ENCODE measurements at places on chromosomes 1 and 21. TPM values are rescaled to one million over a fixed set of nuclear protein-coding genes. Genes with fewer than 3 reads are reported as not detected.

The CITED4 gene
- total RNA-seq, result 28.7 TPM

The LCE1C gene
- total RNA-seq, result 1.00 TPM

The FAM78B gene
- total RNA-seq, result 0.88 TPM

The YY1AP1 gene
- total RNA-seq, result 40.3 TPM

The IGSF21 gene
- total RNA-seq, result not detected

The THEMIS2 gene
- 5.3 TPM for total RNA-seq

The CACHD1 gene
- 2.8 TPM for total RNA-seq

The FAM151A gene
- total RNA-seq, result not detected

The ENSA gene
- 329 TPM for total RNA-seq

The TRPM2 gene
- 1.2 TPM for total RNA-seq

The RNU1-1 gene
- 6,387 TPM for total RNA-seq

DNA sequence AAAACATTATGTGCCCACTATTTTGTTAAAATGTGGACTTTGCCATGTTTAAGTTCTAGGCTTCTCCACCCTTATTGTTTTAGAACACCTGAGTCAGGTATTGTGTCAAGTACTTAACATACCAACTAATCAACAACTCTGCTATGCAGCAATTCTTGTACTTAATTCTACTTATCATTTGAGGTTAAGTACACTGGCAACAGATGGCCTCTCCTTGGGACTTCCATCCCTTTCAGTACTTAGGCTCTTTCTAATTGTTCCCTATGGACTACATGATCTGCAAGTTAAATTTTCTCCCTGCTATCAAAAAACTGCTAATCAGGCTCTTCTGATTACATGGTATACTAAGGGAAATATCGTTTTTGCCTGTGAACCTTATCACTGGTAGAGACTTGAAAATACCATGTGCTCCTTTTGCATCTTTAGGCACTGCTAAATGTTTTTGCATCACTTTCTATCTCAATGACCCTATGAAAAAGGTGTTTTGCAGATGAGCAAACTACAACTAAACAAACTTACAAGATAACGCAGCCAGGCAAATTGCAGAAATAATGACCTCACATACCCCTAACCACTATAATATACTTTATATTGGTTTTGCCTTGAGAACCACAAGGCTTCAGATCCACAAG is 18.9 kb downstream of the SFPQ start:
- peak; percentile 9 for ATAC-seq

DNA sequence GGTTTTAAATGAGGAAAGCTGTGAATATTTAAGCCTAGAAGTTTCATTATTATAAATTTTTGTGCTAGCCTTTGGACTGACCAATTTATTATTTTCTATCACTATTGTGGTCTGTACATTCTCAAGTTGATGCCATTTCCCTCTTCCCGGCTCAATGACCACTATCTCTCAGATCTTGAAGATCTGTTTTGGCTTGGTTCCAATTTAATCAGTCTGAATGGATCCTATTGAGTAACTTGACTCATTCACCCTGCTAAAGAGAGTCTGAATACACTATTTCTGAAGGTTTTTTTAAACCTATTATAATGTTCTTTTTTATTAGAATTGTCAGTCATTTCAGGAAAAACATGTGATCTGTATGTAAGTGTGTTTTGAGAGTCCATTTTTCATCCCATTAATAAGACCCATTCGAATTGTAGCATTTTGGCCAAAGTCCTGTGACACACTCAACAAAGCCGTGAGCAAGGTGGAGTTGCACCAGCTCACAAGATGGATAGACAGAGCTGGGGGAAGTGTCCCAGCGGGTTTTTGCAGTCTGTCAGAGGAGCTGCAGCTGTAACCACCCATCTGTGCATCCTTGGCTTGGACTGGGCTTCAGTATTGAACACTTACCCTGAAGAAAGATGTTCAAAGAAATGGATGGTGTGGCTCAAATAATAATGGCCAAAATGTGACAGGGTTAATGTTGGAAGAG is 145.6 kb downstream of the NFIA start:
- peak; percentile 46 for ATAC-seq

- ATAC-seq, result no peak
Observed at GRCh38 chr1:66397192-66397591, 136.8 kb upstream of the SGIP1 start.

GRCh38 chr1:86848654-86849053 is 65.3 kb downstream of the SELENOF start:
- no peak for ATAC-seq

- no peak for ATAC-seq
Observed at GRCh38 chr21:16538936-16539440, 809.2 kb downstream of the USP25 start.

GRCh38 chr21:46159841-46160656 is 4.7 kb upstream of the FTCD start:
- no peak for ATAC-seq

- no peak for ATAC-seq
Observed at GRCh38 chr1:30242168-30242567, 481.2 kb downstream of the MATN1 start.

DNA sequence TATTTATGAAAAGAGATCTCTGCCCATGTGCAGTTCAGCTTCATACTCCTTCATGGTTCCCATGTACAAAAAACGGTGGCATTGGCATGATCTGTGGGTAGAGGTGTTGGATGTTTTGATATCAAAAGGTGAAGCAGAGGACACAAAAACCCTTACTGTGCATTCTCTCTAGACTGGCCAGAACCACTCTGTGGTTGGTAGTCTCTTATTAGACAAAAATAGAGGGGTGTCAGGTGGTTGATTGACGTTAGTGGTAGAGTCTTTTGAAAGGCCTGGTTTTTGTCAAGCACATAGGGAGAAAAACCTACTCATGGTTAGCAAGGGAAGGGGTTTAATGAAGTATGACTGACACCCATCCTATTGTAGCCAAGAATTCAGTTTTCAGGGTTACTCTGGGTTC is 400.0 kb upstream of the TMPRSS15 start:
- no peak for ATAC-seq

DNA sequence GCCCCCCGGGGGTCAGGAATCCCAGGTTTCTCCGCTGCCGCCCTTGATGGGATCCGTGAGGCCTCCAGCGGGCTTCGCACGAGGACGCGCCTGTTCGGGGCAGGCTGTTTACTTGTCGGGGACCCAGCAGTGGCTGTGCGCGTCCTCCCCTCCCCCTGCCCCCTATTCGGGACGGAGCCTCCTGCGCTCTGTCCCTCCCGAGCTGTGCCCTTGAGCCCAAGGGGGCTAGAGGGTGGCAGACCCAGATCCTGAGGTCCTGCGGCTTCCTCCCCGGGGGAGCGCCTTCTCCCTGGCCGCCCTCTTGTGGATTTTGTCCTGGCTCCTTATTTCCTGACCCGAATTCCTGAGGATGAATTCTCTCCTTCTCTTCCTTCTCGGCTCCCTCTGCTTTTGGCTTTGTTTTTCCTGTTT is 38.4 kb downstream of the PIK3CD start:
- ATAC-seq, result peak; percentile 19

DNA sequence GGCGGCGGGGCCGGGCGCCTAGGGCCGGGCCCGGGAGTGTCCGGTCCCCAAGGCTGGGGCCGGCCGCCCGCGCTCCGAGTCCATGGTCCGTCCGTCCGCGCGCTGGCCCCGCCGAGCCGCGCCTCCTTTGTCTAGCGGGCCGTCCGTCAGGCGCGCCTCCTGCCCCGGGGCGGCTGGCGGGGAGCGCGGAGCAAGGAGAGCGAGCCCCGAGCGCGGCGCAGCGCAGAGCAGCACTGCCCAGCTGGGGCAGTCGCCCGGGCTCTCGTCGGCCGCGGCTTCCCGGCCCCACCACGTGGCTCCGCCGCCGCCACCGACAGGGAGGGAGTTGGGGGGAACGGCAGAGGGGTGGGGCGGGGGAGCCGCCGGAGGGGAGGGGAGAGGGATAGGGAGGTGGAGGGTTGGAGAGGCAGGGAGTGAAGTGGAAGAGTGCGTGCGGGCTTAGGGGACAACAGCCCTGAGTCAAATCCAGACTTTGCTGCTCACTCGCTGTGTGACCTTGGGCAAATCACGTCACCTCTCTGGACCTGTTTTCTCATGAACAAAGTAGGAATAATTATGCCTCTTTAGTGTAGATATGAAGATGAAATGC is at the start of gene NKAIN1:
Gene NKAIN1, minus strand, starts transcription at position 235 of the 589 bp plus-strand sequence. CDS start 340 bp downstream, outside the sequence.
- ATAC-seq, result peak; percentile 36

DNA sequence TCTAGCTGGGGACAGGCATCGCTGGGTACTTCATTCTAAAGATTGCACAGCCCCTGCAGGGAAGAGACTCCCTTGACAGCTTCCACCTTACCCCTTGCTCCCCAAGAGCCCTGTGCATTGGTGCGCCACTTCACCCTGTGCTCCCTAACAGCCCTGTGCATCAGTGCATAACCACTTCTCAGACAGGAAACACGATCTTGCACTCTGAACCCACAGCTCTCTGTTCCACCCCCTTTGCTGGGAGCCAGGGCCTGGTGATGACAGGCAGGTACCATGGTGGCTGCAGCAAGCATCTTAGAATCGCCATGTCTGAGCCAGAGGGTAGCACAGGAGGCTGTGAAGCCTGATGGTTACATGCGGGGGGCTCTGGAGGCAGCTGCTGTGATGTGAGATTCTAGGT is 5.0 kb downstream of the ALPL start:
- ATAC-seq, result peak; percentile 10

- no peak for ATAC-seq
Observed at GRCh38 chr1:7869136-7869920, 16.5 kb upstream of the UTS2 start.

DNA sequence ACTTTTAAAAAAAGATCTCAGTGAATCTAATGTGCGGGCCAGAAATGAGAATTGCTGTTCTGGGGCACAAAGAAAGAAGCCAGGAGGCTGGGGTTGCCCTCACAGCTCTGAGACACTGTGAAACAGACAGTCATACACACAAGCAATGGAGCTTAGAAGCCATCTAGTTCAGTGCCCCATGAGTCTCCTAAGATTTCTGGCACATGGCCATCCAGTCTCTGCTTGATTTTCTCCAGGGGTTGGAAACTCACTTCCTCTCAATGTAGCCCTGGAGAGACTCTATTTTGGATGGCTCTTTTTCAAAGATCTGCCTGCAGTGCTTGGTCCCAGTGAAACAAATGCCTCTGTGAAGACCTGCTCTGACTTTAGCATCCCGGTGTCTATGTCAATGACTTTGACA is 38.6 kb downstream of the KCNN3 start:
- ATAC-seq, result no peak

- no peak for ATAC-seq
Observed at GRCh38 chr1:49527606-49528305, 496.0 kb downstream of the AGBL4 start.

DNA sequence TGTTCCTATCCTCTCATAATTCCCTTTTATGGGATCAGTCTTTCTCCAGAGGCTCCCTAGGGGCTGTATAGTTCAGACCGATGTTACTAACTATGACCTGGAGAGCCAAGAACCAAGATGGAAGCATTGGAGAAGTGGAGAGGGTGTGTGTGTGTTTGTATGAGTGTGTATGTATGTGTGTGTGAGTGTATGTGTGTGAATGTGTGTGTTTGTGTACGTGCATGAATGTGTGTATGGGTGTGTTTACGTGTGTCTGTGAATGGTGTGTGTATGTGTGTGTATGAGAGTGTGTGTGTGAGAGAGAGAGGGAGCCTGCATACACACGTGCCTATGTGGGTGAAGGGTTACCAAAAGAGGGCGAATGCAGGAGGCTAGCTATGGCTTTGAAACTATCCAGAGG is 4.9 kb downstream of the MYBPHL start:
- ATAC-seq, result no peak

- no peak for ATAC-seq
Observed at GRCh38 chr1:45643321-45643720, 19.5 kb upstream of the CCDC17 start.

DNA sequence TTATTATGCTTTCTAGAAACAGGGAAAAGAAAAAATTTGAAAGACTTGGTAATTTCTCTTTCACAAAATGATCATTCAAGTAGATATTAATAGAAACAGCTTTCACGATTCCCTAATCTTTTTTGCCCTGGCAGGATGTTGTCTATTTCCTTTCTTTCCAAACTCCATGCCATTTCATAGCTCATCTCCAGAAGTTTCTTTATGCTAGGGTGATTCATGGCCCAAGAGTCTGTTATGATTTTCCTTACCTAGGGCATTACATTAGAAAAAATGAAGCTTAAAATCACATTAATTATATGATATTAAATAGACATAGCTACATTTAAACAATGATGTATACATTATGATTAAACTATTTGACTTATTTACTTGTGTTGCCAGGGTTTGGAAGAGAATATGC is 762.1 kb downstream of the LTN1 start:
- no peak for ATAC-seq

DNA sequence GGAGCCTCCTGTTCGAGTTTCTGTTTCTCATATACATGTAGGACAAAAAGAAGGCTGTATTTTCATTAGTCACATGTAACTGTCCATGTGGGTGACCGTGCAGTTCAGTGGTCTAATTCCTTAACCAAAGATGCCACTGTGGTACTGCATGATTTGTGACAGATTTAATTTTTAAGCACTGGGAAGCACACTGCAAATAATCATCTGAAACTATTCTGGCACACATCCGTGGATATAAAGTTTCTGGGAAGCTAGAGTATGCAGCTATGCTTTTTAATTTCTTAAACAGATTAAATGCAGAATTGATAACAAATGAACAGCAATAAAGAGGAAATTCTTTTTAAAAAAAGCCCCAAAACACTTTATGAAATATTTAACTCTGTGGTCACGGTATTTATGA is 254.8 kb downstream of the LMO4 start:
- ATAC-seq, result no peak

DNA sequence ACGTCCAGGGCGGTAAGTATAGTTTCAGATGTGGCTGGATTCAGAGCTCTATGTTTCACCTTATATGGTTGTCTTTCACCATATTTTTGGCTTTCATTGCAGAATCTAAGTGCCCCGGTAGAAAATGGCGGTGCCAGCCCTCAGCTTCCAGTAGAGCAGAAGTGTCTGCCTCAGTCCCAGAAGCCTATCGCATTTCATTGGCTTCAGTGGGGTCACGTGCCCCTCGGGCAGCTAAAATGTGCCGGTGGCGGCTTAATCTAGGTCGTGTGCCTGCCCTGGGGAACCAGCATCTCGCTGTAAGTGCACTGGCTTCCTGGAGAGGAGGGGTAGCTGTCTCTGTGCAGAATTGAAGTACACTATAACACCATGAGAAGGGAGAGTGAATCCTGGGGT is 107.4 kb upstream of the MAGI3 start:
- no peak for ATAC-seq

DNA sequence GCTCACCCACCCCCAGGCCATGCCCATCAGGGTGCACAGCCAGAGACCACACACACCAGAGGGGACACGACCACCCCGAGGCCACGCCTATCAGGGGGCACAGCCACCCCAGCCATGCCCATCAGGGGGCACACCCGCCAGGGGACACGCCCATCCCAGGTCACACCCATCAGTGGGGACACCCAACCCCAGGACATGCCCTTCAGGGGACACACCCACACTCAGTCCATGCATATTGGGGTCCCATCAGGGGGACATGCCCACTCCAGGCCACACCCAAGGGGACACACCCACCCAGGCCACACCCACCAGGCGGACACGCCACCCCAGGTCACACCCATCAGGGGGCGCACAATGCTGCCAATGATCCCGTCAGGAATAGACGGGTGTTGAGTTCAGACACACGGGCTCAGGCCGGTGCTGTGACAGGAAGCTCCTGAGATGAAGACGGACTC is 20.7 kb downstream of the MCM3AP start:
- ATAC-seq, result peak; percentile 42
